ENCODE measurements at places on chromosomes 16 and 17.
A peak's percentile ranks its signal among the peaks of the same experiment; 100 is the strongest.

DNA sequence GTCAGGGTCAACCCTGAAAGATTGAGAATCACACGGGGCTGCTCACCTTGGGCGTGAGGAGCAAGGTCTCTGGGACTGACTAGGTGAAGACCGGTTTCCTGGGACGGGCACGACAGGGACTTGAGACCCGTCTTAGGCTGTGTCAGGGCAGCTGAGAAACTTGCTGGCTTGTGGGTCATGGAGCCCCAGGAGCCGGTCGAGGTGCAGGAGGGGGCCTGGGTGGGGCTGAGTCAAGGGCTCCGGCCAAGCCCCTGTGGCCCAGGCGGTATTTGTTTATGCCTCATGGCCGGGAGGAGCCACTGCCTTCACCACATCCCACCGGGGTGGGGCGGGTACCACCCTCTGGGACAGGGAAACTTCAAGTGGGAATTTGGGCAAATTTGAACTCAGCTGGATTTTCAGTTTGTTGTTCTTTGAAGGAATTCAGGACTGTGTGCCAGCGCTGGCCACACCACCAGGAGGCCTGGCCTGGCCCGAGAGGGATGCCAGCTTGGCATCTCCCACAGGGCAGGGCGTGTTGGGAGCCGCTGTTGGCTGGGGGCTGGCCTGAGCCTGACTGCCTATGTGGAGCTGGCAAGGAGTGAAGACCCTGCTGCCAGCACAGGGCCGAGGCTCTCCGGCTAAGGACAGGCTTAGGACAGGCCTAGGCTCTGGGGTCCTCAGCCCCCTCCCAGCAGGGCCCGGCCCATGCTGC lies 116.1 kb downstream of the METRNL start:
- peak; percentile 89 for DNase-seq

DNA sequence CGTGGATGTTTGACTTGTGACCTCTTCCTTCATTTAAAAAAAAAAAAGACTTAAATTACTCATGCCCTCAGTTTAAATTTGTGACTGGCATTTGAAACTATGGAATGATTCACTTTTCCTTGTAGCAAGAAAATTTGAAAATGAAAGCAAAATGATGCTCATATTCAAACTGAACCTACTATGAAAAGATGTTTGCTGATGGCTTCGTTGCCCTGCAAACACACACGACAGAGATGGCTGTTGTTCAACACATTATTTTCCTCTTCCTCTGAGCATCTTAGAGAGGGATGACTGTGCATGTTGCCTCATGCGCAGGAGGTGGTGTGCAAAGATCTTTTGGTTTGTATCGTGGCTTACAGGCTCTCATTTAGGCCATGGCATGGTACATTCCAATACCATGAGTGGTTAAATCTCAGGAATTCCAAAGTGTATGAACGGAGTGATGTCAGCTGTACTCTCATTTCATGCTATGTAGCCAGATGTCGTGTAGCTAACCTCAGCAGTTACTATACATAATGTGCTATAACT lies 164.5 kb downstream of the PRKCA start:
- no peak for DNase-seq

GRCh38 chr17:81726004-81726403 lies 13.9 kb downstream of the SLC25A10 start:
- DNase-seq = no peak

- DNase-seq = no peak
Measured at GRCh38 chr17:58513267-58513964, 1.0 kb downstream of the MTMR4 start.

GRCh38 chr16:4182581-4183236 lies 59.2 kb downstream of the SRL start:
- DNase-seq = no peak

DNA sequence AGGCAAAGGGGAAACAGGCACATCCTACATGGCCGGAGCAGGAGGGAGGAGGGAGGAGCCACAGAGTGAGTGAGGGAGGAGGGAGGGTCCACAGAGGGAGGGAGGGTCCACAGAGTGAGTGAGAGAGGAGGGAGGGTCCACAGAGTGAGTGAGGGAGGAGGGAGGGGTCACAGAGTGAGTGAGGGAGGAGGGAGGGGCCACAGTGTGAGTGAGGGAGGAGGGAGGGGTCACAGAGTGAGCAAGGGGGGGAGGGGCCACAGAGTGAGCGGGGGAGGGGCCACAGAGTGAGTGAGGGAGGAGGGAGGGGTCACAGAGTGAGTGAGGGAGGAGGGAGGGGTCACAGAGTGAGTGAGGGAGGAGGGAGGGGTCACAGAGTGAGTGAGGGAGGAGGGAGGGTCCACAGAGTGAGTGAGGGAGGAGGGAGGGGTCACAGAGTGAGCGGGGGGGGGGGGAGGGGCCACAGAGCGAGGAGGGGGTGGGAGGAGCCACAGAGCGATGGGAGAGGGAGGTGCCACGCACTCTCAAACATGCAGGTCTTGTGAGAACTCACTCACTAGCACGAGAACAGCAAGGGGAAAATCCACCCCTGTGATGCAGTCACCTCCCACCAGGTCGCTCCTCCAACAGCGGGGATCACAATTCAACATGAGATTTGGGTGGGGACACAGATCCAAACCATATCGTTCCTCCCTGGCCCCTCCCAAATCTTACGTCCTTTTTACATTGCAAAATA lies 24.3 kb upstream of the CDH15 start:
- no peak for DNase-seq

DNA sequence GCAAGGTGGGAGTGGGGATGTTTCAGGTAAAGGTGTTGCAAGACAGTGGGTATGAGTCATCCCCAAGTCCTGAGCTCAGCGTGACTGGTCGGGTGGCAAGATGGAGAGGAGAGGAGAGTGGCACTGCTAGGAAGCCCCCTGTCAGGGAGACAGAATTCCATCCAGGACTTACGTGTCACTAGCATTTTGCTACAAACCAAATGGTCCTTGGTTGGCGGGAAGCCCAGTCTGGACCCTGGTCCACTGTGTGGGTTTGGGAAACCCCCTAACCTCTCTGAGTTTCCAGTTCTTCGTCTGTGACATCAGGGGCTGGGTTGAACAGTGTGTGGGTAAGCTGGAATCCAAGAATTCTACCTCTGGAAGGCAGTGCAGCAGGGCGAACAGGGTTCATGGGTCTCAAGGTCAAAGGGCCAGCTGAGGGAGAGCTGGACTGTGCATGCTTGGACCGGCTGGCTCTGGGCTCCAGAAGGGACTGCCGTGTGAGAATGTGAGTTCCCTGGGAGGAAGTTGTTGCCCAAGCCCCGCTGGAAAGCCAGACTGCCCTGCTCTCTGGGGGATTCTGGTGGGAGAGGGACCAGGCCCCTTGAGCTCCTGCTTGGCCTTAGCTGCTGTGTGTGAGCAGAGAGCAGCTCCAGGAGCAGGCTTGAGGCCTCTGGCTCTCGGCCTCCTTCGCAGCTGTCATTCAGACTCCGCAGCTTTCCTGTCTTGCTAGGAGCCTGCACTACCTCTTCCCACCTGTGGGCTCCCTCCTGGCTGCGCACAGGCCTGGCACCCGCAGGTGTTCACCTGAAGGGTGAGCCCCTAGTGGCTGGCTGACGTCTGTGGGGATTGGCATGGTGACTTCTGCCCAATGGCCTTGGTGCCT lies 84.6 kb downstream of the NT5M start:
- no peak for DNase-seq

DNA sequence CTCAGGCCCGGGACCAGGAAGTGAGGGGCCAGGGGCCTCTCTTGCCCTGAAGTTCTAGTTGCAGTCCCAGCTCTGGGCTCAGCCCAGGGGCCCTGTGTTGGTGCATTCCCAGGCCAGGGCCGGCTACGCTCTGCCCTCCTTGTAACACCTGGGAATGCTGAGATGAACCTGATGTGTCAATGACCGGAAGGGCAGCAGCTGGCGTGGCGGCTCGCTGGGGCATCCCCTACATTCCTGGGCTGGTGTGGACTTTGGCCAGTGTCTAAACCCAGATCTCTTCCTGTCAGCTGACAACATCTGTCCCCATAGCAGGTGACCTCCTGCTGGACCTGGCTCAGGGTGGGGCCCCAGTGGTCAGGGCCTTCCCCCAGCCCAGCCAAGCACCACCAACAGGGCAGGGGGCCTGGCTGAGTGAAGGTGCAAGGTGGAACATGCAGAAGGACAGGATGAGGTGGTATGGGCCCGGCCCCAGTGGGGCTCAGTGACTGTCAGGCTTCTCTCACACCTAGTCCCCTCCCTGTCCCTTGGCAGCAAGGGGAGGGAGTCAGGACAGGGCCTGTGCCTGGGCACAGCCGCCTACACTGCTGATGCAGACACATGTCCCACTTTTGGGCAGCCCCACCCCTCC lies 15.9 kb downstream of the FAM83G start:
- DNase-seq = no peak

- no peak for DNase-seq
Measured at GRCh38 chr16:16063683-16064082, 114.3 kb downstream of the ABCC1 start.

- no peak for DNase-seq
Measured at GRCh38 chr17:8369944-8370343, 6.6 kb downstream of the KRABD2 start.

DNA sequence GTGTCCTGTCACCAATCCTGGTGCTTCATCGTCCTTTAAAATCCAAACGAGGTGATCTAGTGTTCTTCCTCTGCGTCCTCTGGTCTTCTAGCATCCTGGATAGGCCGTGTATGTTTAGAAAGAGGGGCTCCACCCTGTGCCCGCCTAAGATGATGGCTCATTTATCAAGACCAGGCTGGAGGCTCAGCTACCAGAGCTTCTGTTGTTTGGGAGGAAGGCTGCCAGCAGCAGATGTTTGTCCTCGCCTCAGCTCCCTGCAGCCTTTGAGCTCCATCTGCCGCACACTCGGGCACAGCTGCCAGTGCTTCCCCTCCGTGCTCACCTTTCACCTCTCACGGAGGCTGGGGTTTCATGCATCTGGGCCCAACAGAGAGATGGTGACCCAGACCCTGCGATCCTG lies 954.7 kb upstream of the RBFOX1 start:
- no peak for DNase-seq

GRCh38 chr16:88338111-88338510 lies 44.6 kb upstream of the ZNF469 start:
- DNase-seq = no peak

- DNase-seq = no peak
Measured at GRCh38 chr17:676060-676700, 38.5 kb downstream of the VPS53 start.

DNA sequence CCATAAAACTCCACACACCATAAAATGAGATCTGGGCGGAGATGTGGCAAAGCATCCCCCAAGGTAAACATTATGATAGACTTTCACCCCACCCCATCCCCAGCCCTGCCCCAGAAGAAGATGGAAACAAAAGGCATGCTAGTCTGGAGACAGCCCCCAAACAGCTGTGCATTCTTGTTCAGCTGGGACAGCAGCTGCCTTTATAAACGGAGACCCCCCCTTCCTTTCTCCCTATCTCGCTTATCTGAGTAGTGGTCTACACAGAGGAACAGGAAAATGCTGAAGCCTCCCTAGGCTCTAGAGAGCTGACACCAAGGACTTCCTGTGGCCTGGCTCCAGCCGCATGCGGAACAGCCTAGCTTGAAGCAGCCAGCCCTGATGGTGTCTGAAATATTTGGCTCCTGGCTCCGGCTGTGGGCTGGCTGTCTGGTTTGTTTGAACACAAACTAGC lies 190.3 kb upstream of the ANKFN1 start:
- no peak for DNase-seq

GRCh38 chr17:70121126-70121525 lies 46.1 kb downstream of the KCNJ16 start:
- no peak for DNase-seq

- no peak for DNase-seq
Measured at GRCh38 chr17:70074236-70074830, 692 bp upstream of the KCNJ16 start.

- no peak for DNase-seq
Measured at GRCh38 chr16:50548909-50549560, 839 bp downstream of the NKD1 start.

- no peak for DNase-seq
Measured at GRCh38 chr17:70067134-70067533, 7.9 kb upstream of the KCNJ16 start.

GRCh38 chr16:1182950-1183907 lies 30.3 kb downstream of the CACNA1H start:
- no peak for DNase-seq

DNA sequence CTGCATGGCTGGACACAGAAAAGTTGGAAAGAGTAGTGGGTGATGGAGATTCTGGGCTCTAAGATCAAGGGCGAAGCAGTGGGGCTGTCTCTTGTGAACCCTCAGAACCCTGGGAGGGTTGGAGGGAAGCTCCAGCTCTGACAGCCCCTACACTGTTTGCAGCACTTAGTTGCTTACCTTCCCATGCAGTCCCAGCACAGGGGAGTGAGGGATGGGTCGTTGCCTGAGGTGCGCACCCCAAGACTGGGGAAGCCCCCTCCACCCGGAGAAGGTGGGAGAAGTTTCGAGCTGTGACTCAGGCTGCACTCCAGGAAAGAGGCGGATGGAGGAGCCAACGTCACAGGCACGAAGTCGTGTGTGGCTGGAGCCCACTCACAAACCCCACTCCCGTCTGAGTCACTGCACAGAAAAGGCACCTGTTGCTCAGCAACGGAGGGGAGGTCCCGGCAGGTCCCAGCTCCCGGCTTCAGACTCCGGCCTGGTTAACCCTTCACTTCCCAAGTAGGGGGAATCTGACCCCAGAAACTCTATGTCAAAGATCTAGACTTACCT lies 60.1 kb downstream of the AIPL1 start:
- no peak for DNase-seq

DNA sequence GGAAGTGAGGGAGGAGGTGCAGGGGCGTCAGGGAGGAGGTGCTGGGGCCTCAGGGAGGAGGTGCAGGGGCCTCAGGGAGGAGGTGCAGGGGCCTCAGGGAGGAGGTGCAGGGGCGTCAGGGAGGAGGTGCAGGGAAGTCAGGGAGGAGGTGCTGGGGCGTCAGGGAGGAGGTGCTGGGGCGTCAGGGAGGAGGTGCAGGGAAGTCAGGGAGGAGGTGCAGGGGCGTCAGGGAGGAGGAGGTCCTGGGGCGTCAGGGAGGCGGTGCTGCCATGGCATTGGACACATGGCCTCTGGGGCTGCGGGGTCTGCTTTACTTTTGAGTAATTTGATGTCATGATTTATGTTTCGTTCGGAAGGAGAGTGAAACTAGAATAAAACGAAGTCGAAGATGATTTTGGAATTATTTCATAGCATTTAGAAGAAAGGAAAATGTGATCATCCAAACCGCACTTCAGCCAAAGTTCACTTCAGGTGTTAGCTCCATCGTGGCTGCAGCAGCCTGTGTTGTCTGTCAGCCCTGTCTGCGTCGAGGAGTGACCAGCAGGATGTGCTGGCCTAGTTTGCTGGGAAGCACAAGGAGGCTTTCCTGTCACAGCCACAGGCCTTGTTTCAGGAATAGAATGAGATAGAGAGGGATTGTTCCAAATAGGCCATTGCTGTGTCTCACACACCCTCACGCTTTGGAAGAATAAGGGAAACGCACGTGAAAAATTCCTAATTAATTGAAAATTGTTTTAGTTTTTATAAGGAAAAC lies 42.8 kb downstream of the RAB11FIP3 start:
- no peak for DNase-seq

- no peak for DNase-seq
Measured at GRCh38 chr16:81669473-81670350, 109.4 kb upstream of the PLCG2 start.
